T-helper 2 cell treated with Interferon-gamma antibody and Interleukin-4, amounts not matched to agents 100 ng/mL and 5 ng/mL, for 36 hours (primary cell): ENCODE measurements at places on chromosomes 1 and 21. TPM values are rescaled to one million over a fixed set of nuclear protein-coding genes. Genes with fewer than 3 reads are reported as not detected.

HMGCS2 gene
- total RNA-seq: not detected in 2 replicates

TRIM17 gene
- 2.5 TPM in 2 replicates for total RNA-seq

TNFRSF9 gene
- 2.5 and 3.4 TPM in 2 replicates for total RNA-seq

LCE3D gene
- total RNA-seq: not detected in 2 replicates

GBP2 gene
- 131 and 132 TPM in 2 replicates for total RNA-seq

TDRKH gene
- total RNA-seq: 14.9 and 16.3 TPM in 2 replicates

TRIM67 gene
- not detected in 2 replicates for total RNA-seq

CELA3B gene
- total RNA-seq: not detected in 2 replicates

NBPF10 gene
- total RNA-seq: 4.2 and 4.5 TPM in 2 replicates

GJA8 gene
- total RNA-seq: not detected in 2 replicates

GSTM5 gene
- total RNA-seq: 0.14 and 0.18 TPM in 2 replicates

THEM5 gene
- total RNA-seq: not detected in 2 replicates

EVA1C gene
- total RNA-seq: 1.9 and 3.2 TPM in 2 replicates

TMEM61 gene
- not detected in 2 replicates for total RNA-seq
